Pancreas (tissue), 10 donors: ENCODE measurements at places on chromosomes 3 and 15. TPM values are rescaled to one million over a fixed set of nuclear protein-coding genes. Genes with fewer than 3 reads are reported as not detected.

Gene ARPIN
- 21.6 TPM for polyA plus RNA-seq

DNA sequence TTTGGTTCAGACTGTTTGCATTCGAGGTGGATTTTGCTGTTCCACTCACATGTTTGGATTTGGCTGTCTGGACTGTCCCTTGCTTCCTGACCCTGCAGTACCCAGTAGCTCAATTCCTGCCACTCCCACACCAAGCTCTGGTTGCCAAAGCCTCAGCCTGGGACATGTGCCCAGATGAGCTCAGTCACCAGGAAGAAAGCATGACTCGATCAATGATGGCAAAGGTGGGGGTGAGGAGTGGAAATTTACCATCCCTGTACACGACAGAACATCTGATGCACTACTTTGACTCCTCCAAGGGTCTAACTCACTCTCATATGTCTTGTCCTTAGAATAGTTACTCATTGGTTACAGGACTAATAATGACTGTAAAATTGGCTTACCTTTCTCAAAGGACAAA is 45.2 kb downstream of the ZNF385D start:
- DNase-seq, result no peak

GRCh38 chr15:53212785-53213184 is 422.6 kb upstream of the ONECUT1 start:
- DNase-seq, result no peak

- DNase-seq, result no peak
Measured at GRCh38 chr15:75358771-75359536, 9.5 kb downstream of the MAN2C1 start.

DNA sequence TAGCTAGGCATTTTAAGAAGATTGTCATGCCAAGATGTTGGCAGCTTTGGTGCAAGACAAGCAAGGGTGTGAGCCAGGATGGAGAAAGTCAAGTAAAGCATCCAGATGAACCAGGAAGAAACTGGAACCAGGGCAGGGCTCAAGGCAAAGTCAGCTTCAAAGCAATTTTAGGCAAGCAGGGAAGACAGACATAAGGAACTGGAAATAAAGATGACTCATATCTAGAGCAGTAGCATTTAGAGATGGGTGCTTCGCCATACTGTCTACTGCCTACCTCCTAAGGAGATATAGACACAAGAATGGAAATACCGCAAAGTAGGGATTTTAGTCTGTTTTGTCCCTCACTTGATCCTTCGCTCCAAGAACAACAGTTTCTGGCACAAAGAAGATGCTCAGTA is 59.9 kb downstream of the RYR3 start:
- no peak for DNase-seq

DNA sequence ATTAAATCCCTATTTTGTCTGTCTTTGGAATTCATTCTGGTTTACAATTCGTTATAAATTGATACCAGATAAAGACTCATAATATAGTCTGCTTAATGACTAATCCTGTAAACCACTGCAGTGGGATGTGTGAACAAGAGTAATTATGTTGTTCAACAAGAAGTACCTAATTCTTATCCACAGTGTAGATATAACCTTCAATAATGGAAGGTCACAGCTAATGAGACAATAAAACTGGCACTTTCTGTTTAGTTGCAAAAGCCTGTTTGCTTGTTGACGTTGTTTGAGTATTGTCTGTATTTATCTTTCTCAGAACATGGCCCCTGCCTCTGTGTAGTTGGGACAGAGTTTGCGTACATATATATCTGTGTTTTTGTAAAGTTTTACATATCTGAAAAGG is 26.7 kb downstream of the PIAS1 start:
- DNase-seq, result no peak

DNA sequence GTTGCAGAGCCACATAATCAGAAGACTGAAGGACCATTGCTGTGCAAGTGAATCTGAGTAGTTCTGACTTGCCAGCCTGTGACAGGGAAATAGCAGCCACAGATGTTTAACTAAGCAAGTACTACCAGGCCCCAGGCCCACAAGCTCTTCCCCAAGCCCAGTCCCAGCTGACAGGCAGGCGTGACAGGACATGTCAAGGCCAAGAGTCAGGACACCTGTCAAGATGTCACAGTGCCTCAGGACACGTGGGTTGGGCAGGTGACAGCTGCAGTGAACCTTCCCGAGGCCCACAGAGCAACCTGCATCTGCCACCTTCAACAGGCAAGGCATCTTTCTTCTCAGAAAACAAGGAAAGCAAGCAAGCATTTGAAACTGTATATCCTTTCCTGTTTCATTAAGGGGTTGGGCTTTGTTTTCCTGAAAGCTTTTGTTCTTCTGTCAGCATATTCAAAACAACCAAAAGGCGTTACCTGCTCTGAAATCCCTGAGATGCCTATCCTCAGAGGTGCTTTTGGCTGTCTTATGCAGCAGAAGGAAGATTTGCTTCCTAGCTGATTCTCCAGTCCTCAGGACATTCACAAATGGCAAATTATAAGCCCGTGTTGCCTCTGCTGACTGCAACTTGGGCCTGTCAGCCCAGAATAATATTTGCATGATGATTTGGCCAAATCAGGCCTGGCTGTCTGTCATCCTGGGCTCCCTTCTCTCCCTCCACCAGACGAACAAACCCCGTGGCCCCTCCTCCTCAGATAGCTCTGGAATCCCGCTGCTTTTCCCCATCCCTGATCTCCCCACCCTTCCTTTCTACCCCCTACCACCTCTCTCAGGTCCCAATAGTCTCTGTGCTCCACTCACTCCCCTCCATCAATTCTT is 171.8 kb upstream of the WNT5A start:
- no peak for DNase-seq

GRCh38 chr3:69297501-69297900 is 88.4 kb downstream of the FRMD4B start:
- no peak for DNase-seq
